ENCODE measurements at places on chromosomes 2 and 18.

DNA sequence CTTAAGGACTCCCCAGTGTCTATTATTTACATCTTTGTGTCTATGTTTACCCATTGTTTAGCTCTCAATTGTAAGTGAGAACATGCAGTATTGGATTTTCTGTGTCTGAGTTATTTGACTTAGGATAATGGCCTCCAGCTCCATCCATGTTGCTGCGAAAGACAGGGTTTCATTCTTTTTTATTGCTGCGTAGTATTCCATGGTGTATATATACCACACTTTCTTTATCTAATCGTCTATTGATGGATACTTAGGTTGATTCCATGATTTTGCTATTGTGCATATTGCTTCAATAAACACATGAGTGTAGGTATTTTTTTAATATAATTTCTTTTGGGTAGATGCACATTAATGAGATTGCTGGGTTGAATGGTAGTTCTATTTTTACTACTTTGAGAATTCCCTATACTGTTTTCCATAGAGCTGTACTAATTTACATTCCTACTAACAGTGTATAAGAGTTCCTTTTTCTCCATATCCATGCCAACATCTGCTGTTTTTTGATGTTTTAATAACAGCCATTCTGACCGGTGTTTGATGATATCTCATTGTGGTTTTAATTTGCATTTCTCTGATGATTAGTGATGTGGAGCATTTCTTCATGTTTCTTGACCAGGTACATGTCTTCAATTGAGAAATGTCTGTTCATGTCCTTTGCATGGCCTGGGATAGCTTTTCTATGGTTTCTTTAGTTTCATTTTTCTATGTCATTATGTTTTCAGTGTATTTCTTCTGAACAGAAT, 21.8 kb downstream of the MTCL1 start:
- DNase-seq: no peak

DNA sequence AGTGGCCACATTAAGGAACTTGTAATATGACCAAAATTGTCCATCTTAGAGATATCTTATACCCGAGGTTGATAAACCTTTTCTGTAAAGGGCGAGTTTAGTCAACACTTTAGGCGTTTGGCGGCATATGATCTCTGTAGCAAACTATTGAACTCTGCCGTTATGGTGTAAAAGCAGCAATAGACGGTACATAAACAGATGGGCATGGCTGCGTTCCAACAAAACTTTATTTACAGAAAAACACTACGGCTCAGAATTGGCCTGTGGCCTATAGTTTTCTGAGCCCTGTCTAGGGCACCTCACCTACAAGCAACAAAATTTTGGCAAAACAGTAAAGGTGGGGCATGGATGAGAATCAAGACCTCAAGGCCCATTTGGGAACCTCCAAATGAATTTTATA, 121.9 kb upstream of the HAAO start:
- no peak for DNase-seq

- no peak for DNase-seq
Observed at GRCh38 chr2:189304360-189304759, 124.8 kb upstream of the COL5A2 start.

DNA sequence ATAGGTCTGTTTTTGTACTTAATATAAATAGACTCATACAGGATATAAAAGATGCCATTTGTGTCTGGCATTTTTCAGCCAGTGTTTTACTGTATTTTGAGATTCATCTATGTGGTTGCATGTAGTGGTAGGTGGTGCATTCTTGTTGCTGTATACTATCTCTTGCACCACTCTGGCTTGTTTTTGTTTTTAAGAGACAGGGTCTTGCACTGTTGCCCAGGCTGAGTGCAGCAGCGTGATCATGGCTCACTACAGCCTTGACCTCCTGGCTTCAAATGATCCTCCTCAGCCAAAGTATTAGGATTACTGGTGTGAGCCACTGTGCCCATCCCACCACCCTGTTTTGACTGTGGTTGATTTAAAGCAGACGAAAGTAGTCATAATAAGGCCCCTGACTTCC, 12.6 kb downstream of the HK2 start:
- no peak for DNase-seq

GRCh38 chr2:172333235-172333977, 94.0 kb upstream of the ITGA6 start:
- no peak for DNase-seq

DNA sequence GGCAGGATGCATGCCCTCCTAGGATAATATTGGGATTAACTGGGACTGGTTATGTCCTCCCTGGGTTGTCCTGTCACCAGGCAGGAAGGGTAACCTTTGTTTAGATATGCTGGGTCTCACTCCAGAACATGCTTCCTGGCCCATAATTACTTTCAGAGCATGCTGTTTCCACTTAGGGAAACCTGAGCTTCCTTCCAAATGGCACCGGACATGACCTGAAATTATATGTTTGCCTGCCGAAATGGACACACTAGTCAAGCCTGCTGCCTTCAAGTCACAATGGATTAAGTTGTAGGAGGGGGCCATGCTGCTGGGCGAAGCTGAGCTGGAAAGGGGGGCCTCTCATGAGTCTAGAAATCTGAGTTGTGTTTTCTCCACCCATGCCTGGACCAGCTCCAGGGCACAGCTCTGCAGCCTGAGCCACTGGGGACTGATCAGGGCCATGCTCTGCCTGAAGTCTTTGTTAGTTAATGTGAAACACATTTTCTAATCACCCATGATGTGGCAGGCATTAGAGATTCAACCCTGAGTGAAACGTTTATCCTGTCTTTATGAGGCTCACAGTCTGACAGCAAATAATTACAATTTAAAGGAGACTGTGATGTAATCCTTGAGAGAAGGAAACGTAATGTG, 273.3 kb downstream of the TNS1 start:
- no peak for DNase-seq

DNA sequence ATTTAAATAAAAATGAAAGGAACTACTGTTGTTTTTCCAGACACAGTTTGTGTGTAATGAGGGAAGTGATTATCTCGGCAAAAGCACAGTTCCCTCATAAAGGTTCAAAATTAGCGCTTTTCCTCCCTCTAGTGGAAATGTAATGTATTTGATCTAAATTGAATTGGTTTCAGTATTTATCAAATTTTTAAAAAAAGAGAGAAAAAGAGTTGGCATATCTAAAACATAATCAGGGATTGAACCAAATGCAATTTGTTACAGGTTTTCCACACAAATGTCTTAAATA, 37.5 kb downstream of the CMPK2 start:
- no peak for DNase-seq

DNA sequence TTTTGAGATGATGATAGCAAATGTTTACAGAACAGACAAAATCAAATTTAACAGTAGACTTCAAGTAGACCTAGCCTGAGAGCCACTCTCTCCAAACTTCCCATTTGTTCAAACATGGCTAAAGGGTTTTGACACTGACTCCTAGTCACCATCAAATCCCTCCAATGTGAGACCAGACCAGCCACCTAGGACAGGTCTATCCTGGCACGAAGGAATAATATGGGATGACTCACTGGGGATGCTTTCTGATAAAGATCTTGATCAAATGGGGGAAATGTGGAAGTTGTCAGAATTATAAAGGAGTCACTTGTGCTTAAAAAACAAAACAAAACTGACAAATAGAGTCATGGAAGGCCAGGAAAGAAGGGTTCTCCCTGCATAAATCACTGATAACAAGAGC, 95.7 kb downstream of the EDAR start:
- DNase-seq: no peak

DNA sequence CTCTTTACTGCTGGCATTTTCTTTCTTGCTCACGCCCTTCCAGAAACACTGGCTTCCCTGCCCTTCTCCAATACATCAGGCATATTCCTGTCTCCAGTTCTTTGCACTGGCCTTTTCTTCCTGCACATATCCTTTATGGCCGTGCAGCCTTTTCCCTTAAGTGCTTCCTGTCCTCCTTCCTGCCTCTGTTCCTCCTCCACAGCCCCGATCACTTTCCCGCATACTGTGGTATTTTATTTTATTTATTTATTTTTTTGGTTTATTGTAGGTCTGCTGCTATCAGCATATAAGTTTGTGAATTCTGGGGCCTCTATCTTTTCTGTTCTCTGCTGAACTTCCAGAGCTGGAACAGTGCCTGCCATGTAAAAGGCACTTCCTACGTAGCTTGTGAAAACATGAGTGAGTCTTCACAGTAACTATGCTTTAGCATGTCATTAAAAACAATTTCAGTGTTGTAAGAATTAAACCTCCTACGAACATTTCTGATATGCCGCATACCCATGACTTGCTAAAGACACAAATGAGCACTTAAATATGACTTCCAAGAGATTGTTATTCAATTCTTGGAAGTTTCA, 289.1 kb downstream of the TRIB2 start:
- no peak for DNase-seq

DNA sequence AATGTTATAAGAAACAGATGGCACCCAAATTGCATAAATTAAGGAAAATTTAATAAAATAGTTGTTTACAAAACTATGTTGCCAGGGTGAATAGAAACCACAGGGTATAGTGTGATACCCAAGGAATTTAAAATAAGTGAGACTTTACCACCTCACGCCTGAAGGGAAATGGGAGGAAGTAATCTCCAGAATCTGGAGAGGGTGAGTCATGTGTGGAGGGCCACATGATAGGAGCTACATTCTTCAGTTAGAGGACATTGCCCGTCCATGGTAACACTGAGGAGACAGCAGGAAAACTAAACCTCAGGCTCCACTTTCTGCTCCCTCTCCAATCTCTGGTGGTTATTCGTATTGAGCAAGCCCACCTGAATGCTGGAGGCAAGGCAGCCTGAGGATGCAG, 97.2 kb upstream of the NXPH2 start:
- DNase-seq: no peak

- DNase-seq: no peak
Observed at GRCh38 chr2:80019571-80020460, 284.7 kb downstream of the LRRTM1 start.

GRCh38 chr2:73128841-73129535, 16.2 kb upstream of the RAB11FIP5 start:
- DNase-seq: no peak

DNA sequence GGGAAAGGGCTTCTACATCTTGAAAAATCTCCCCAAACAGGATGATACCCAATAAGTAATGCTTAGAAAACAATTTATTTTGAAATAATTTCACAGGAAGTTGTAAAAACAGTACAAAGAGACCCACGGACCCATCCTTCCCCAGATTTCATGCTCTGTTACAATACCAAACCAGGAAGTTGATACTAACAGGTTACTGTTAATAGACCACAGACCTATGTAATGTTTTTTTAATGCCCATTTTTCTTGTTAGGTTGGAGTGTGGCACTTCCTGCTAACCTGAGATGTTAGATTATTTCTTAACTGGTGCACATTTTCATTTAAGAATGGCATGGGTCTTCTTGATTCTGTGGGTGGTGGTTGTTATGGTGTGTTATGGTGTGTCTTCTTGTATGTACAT, 21.4 kb upstream of the MGAT5 start:
- no peak for DNase-seq

GRCh38 chr18:75530566-75531211, 103.2 kb upstream of the SMIM21 start:
- no peak for DNase-seq

DNA sequence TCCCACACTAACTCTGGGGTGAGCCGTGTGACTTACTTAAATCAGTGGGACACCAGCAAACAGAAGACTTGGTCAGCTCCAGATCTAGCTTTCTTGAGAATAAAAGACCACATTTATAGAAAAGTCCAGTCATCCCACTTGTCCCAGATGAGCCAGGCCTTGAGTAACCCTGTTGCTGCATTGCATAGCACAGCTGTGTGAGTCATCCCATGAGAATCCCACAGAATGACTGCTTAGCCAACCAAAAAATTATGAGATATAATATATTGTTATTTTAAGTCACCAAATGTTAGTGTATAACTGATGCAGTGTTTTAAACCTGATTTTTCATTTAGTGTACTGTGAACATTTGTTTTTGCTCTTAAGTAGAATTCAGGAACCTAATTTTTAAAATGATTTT, 94.2 kb upstream of the FSHR start:
- DNase-seq: no peak

GRCh38 chr2:237539681-237540080, 26.7 kb upstream of the PRLH start:
- DNase-seq: no peak

- DNase-seq: no peak
Observed at GRCh38 chr2:128410758-128411215, 92.1 kb upstream of the HS6ST1 start.

DNA sequence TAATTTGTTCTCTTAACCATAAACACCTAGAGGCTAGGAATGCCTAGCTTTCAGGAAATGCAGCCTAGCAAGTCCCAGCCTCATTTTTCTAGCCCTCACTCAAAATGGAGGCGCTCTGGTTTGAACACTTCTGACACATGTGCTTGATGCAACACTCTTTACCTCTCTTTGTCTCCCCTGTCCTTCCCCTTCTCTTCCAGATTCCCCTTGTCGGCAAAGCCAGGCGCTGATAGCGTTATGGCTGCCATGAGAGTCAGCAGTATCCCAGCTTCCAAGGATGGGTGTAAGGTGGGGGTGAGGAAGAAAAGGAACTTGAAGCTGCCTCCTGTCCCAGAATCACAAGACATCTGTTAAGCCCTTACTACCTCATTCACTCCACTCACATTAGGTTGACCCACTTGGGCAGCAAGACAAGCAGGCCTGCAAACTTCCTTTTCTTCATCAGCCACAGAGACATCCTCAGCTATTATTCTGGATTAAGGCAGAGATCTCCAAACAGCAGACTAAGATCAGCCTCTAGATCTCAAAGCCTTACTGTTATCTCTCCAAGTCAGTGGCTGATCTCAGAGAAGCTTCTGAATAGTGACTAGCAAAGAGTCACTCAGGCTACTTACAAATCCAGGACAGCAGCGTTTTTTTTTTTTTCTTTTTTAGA, 1.9 kb upstream of the ST3GAL5 start:
- no peak for DNase-seq

DNA sequence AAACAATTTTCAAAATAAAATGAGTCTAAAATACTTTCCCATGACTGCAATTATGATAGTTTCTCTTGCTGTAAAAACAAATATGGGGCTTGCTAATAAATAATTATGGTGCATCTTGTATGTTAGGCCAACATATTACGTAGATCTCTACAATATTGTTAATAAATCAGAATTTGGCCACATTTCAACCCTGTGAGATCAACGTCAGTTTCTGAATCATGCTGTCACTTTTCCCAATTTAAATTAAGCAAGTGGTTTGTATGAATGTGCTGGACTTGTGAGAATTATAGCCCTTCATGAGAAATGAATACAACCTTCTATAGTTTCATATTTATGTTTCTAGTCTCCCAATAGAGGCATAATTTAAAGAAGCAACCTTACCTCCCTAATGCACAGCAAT, 808.9 kb downstream of the SUCLG1 start:
- no peak for DNase-seq

GRCh38 chr2:86624267-86624547, 542 bp upstream of the RNF103 start:
- no peak for DNase-seq

DNA sequence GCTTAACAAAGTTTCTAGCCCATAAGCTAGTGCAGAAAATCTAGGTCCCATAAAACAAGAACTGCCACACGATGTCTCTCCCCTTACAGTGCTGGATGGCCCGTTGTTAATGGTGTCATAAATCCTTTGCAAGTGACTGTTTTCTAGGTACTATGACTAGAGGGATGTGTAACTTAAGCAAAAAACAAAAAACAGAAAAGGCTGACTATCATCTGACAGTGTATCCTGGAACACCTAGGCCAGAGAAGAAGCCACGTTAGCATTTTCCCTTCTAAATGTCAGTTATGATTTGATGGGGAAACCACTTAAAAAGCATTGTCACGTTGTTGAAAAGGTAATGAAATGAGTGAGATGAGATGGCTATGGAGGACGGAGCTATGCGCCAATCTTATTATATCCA, 2.4 kb downstream of the CASP8 start:
- no peak for DNase-seq

- DNase-seq: no peak
Observed at GRCh38 chr2:220949466-220949865, 622.6 kb downstream of the EPHA4 start.

All from stimulated activated CD4-positive, alpha-beta T cell treated with anti-CD3 and anti-CD28 coated beads, Interleukin-15, amount 100 ng/mL, for 1 hour (primary cell).